ENCODE measurements at places on chromosomes 3 and 15.

GRCh38 chr3:122535964-122536631 lies 21.4 kb upstream of the KPNA1 start:
- DNase-seq, result no peak

- DNase-seq, result peak; percentile 67
These were observed 435.6 kb downstream of the MECOM start for GRCh38 chr3:169227911-169228310.

GRCh38 chr15:69849232-69849610 lies 248.5 kb downstream of the TLE3 start:
- no peak for DNase-seq

GRCh38 chr15:33680336-33680735 lies 288.0 kb upstream of the CHRM5 start:
- DNase-seq, result no peak

GRCh38 chr3:32113566-32113965 lies 7.1 kb downstream of the GPD1L start:
- DNase-seq, result no peak

GRCh38 chr15:63390689-63391088 lies 9.0 kb upstream of the CA12 start:
- no peak for DNase-seq

DNA sequence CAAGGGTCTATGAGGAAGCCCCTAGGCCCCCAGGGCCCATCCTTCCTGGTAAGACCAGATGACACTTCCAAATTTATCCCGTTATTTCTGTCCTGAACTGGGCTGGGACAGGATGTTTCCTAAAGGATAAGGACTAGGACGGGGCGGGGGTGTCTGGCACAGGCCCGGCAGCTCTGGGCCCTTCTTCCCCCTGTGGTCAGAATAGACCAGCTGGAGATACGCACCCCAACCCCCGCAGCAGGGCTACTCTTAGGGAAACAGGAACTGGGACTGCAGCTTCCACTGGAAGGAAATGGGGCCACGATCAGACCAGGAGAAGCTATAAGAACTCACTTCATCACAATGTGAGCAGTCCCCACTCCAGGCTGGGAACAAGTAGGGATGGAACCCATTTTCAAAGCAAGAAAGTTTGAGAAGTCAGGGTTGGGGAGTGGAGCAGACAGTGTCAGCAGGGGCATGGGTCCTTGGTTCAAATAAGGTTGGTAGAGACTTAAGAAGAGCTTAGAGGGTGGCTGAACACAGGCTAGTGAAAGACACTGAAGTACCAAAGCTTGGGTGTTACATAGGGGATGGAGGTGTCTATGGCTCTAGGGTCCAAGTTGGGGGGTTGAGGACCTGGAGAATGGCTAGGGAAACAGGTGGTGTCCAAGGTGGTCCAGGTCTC lies 1.1 kb downstream of the NCKIPSD start:
- peak; percentile 35 for DNase-seq

DNA sequence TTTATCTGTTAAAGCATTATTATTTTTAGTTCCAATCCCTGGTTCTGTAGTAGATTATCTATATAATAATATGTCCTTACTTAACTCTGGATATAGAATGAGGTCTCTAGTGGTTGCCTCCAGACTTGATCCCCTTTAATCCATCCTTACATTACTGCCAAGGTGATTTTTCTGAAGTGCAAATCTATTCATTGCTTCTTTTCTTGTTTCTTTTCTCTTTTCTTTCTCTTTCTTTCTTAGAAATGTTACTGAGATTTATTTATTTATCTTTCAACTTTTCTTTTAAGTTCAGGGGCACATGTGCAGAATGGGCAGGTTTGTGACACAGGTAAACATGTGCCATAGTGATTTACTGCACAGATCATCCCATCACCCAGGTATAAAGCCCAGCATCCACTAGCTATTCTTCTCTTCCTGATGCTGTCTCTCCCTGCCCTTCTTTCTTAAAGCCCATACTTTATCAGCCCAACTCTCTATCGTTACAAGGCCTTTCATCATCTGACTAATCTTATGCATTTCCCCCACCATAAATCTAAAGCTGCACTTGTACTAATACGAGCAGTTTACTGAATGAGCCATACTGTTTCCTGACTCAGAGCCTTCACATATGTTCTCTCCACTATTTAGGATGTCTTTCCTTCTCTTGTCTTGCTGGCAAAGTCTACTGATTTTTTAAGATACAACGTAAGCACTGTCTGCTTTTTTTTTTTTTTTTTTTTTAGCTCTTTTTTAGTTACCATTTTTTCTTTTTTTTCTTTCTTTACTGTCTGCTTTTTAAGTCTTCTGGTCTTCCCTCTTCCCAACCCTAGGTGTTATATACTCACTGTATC lies 4.6 kb downstream of the GLCE start:
- DNase-seq, result no peak

DNA sequence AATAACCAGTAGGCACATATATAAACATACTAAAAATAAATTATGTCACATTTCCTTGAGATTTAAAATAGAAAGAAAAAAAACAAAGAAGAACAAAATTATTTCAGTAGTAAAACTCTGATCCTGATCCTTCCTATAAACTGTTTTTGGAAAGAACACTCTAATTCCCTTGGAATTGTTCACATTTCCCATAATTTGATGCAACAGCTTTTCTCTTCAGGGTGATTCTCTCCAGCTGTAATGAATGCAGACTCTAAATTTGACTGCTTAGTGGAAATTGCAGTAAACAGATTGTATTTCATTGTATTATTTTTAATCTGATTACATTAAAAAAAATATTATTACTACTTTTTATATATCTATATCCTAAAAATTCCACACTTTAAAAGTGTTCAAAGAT lies 70.2 kb upstream of the ABI3BP start:
- no peak for DNase-seq

GRCh38 chr15:26981492-26981891 lies 10.5 kb downstream of the GABRG3 start:
- DNase-seq, result no peak

DNA sequence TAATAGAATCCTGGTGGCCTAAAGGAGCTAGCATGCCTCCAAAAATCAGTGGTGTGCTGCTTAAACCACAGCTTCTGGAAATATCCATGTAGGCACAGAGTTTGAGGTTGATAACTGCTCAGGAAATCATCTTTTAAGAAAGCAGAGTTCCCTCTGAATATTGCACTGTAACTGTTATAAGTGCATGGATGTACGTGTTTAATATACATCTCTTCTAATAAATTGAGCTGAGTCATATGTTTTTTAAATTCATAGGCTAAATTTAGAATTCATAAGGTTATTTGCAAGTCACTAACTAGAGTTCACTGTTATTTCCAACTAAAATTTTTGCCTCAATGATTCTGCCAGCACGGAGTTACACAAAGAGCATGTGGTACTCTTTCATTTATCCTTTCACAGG lies 68.9 kb downstream of the MYH15 start:
- DNase-seq, result no peak

DNA sequence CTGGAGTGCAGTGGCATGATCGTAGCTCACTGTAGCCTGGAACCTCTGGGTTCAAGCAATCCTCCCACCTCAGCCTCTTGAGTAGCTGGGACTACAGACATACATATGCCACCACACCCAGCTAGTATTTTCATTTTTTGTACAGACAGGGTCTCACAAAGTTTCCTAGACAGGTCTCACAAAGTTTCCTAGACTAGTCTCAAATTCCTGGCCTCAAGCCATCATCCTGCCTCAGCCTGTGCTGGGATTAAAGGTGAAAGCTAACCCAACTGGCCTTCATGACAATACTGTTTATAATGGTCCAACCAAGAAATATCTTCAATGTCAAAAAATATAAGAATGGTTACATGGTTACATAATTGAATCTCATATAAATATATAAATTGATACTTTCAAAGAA lies 24.0 kb downstream of the GPR176 start:
- DNase-seq, result peak; percentile 42

DNA sequence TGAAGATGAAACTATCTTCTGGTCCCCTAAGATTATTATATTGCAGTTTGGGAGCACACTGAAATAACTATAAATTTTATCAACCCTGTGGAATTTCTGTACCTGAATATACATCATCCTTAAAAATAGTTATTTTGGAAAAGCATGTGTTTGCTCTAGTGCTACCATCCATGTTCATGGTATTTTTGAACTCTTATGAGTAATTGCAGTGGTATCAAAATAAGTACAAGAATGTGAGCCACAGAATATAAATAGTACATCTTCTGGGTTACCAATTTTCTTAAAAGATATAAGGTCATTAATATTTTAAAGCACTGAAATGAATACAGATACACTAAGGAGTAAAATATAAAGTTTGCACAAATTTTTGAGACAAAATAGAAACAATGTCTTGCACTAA lies 206.5 kb downstream of the CBLB start:
- DNase-seq, result peak; percentile 36

- DNase-seq, result no peak
These were observed 6.0 kb downstream of the SPATA16 start for GRCh38 chr3:173135059-173135458.

- no peak for DNase-seq
These were observed 43.2 kb downstream of the ARHGEF26 start for GRCh38 chr3:154164387-154164786.

GRCh38 chr15:43230640-43231115 lies 9.9 kb upstream of the EPB42 start:
- peak; percentile 40 for DNase-seq

- DNase-seq, result peak; percentile 96
These were observed 276.9 kb upstream of the IL12A start for GRCh38 chr3:159711560-159712333.

DNA sequence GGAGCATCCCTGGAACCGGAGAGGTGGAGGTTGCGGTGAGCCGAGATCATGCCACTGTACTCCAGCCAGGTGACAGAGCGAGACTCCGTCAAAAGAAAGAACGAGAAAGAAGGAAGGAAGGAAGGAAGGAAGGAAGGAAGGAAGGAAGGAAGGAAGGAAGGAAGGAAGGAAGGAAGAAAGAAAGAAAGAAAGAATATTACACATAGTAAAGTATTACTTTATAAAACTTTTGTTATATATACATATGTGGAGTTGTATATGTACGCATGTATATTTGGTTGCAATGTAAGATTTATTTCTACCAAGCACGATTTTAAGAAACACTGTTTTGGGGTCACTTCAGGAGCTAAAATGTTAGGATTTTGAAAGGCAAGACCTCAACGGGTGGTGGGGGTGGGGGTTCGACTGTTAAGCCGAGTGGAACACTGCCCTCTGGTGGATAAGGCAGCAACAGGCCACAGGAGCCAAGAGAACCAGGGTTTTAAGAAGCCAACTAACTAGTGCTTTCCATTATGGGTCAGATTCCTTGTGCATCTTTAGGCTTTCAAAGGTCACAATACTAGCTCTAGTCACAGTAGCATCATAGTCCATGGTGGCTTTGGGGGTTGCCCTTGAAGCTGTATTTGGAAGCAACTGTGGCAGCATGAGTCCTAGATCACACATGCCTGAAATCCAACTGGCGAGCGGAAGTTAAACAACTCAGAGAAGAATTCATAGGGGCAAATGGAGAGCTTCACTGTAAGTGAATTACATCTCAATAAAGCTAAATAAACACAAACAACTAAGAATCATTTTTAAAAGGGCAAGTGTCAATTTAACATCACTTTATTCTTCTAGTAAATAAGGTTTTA lies 22.5 kb downstream of the GLB1 start:
- peak; percentile 81 for DNase-seq

DNA sequence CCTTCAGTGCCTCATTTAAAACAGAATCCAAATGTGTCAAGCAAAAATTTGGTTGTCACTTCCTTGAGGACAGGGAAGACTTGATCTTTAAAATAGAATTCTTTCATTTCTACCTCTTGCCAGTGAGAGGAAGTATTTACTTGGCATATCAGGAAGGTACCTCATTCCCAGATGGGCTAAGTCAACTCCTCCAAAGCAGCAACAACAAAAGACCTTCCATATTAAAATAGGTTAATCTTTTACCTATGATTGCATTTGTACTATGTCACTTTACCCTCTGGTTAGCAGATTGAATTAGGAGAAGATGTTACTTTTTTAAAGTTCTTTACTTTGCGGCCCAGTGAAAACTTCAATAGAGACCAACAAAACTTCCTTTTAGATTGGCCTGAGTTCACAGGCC lies 462.1 kb upstream of the ADAMTS9 start:
- DNase-seq, result no peak

DNA sequence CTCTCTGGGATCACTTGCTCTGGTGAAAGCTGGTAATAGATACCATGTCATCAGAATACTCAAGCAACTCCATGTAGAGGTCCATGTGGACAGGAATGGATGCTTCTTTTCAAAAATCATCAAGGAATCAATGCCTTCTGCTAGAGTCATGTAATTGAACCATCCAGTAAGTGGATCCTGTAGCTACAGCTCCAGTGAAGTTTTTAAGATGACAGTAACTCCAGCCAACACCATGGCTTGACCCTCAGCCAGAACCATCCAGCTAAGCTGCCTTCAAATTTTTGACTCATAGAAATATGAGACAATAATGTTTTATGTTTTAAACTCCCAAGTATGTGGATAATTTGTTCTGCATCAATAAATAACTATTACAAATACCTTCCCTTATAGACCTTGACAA lies 923.7 kb downstream of the EPHA3 start:
- no peak for DNase-seq

DNA sequence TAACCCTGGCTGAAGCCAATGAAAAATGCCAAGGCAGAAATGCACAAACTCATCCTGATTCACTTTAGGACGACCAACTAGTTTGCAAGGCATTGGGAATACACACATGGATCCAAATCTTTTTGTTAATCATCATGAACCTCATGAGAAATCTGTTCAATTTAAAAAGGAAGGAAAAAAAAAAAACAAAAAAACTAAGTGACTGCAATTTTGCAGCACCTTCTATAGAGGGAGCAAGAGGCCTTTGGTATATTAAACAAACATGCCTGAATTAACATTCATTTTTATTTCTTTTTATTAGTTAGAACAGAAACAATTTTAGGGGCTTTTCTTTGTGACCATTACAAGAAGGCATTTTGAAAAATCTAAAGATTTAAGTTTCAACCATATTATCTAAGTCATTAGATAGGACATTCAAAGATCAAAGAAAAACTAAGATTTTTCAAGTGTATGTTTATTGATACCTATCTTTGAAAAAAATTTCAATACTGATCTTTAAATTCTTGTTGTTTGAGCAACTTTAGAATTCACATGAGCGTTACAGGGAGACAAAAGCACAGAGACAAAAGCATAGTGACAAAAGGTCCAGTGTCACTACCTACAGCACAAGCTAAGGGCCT lies 182.4 kb downstream of the CBLB start:
- DNase-seq, result peak; percentile 65

GRCh38 chr3:149833241-149833640 lies 20.2 kb downstream of the RNF13 start:
- no peak for DNase-seq

GRCh38 chr3:53493963-53494791 lies at the start of gene CACNA1D:
Gene CACNA1D (plus strand): TSS chr3:53494611. CDS start chr3:53495167, 556 bp downstream.
- no peak for DNase-seq

GRCh38 chr3:185251272-185251671 lies 2.6 kb downstream of the EHHADH start:
- DNase-seq, result no peak

- peak; percentile 82 for DNase-seq
These were observed 28.3 kb downstream of the SEC61A1 start for GRCh38 chr3:128080323-128081080.

- DNase-seq, result no peak
These were observed 46.6 kb downstream of the ANP32A start for GRCh38 chr15:68774120-68774519.

GRCh38 chr15:66251790-66252684 lies 1.5 kb downstream of the MEGF11 start:
- peak; percentile 47 for DNase-seq
